GM12892 (cell line): ENCODE measurements at places on chromosomes 5 and 9.

DNA sequence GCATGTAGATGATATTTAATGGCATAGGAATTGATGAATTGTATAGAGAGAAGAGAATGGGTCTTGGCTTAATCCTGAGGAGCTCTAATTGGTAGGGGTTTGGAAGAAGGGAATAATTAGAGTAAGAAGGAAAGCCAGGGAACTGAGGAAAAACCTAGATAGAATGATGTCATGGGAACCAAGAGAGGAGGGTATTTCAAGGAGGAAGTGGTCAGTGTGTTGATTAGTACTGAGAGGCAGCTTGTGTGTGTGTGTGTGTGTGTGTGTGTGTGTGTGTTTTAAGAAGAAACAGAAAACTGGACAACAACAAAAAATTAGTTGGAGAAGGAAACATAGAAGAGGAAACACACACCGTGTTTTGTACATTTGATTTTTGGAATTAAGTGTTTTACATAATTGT lies 42.8 kb downstream of the MAST4 start:
- no peak for DNase-seq

GRCh38 chr9:125133403-125134329 lies 9.7 kb downstream of the SCAI start:
- DNase-seq = no peak

DNA sequence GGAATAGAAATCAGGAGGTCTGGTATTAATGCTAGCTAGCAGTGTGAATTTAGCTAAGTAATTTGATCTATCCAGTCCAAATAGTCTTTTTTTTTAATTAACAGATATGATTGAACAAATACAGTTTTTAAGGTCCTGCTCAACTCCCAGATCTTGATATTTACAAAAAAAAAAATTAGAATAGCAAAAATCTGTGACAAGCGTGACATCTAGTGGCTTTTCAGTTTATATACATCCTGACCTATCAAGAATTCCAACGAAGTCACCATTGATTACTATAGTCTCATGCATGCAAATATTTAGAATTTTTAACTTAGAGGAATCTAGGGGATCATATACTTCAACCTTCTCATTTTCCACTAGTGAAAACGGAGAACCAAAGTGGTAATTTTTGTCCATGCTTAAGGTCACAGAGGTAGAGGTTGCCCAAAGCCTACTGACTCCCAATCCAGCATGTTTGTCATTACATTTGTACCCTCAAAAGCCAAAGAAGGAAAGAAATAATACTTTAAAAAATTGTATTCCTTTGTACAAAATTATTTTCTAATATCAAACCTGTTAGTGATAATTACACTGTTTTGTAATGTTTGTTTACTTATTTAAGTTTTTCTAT lies 17.6 kb upstream of the TARS1 start:
- no peak for DNase-seq

DNA sequence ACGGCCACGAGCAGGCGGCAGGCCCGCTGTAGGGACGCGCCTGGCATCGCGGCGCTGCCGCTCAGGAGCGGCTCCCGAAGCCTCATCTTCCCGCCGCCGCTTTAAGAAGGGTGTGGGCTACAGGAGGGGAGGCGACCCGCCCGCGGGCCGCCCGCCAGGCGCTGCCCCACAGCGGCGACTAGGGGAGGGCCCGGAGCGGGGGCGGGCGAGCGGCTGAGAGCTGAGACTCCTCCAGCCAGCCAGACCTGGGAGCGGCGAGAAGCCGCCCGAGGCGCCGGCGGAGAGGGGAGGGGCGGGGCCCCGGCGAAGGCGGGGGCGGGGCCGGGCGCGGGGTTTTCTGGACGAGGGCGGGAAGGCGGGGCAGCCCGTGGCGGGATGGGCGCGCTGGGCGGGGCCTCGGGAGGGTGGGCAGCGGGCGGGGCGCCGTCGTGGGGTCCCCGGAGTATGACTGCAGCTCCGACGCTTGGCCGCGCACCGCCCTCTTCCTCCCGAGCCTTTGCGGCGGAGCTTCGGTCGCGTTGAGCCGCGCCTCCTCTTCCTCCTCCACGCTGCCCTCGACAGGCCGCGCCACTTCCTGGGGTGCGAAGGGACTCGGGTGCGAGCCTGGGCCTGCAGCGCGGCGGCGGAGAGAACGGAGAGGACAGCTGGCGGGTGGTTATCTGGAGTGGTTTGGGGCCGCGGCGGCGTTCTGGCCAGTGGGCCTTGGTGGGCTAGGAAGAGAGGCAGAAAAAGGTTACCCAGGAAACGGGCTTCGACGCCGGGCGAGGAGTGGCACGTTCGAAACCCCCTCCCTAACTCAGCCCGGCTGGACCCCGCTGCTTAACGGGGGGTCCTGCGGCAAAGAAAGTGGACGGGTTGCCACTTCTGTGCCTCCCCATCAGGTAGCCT lies at the start of gene B4GALT1:
TSS of gene B4GALT1 (minus strand) at position 253 of the 888 bp plus-strand sequence. CDS start at position 86, 167 bp downstream.
- DNase-seq = peak; percentile 84

- no peak for DNase-seq
These were observed 79.9 kb upstream of the NEURL1B start for GRCh38 chr5:172561151-172561550.

GRCh38 chr5:89397096-89397495 lies 514.1 kb upstream of the MEF2C start:
- no peak for DNase-seq

GRCh38 chr5:6873359-6873758 lies 160.1 kb downstream of the TENT4A start:
- no peak for DNase-seq

GRCh38 chr5:146426305-146426704 lies 20.8 kb upstream of the TCERG1 start:
- no peak for DNase-seq

DNA sequence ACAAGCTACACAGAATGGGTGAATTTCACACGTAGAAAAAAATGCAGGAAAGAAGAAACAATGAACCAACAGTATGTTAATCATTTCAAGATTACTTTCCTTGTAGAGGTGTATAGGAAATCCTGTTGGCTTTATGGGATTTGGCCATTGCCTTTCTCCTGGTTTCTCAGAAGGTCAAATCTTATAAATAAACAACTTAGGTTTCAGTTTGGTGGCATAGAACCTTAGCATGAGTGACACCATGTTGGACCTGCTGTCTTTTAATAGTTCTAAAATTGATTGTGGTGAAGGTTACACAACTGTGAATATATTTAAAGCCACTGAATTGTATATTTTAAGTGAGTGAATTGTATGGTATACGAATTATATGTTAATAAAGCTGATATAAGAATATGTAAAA lies 16.7 kb upstream of the NDFIP1 start:
- DNase-seq = no peak

DNA sequence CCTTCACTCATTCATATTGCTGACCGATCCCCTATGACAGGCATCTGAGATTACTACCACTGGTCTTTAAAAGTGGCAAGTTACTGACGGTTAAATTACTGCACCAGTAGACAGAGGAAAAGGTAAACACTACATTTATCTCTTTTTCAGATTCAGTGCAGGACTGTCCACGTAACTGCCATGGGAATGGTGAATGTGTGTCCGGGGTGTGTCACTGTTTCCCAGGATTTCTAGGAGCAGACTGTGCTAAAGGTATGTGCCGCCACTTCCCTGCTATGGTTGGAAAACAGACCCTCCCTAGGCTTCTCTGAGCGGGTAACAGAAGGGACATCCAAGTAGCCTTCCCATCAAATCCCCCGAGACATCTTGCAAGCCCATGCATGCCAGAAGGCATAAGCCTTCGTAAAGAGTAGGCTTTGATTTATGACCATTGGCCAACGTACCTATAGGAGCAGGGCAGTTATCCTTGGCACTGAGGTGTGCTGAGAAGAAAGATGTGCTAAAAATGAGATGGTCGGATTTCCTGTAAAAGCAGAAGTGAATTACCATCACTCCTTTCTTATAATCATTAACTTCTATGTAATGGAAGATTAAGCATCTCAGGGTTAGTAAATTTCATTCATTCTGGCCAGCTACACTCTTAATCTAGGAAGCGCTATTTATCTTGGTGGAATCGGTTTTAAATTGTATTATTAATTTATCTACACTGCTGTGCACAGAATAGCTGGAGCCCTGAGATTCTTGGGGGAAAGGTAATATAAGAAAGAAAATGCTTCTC lies 193.4 kb upstream of the WWC1 start:
- DNase-seq = no peak

DNA sequence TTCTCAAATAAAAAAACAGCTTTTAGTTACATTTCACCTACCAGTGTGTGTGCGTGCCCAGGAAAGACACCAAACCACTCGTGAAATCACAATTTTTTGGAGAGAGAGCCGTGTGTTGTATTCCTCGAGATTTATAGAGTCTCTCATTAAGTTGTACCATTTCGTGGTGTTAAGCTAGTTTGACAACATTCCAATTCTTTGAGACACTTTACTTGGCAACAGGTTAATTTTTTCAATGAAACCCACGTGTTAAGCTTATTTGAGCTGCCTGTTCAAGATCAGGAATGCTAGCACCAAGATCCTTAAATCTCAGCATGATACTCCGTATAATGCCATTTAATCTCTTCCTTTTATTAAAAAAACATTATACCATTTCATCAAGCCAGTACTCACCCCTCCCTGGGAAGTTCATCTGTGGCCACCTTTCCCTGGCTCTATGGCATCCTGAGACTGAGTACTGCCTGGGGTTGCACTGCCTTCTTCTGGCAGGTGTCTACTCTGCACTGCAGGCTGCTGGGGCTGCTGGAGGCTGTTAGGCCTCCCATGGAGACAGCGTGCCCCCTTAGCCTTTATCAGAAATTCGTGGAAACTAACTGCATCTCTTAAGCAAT lies 143.7 kb downstream of the ARHGAP26 start:
- no peak for DNase-seq

GRCh38 chr9:111274737-111275136 lies 55.3 kb downstream of the OR2K2 start:
- DNase-seq = no peak

DNA sequence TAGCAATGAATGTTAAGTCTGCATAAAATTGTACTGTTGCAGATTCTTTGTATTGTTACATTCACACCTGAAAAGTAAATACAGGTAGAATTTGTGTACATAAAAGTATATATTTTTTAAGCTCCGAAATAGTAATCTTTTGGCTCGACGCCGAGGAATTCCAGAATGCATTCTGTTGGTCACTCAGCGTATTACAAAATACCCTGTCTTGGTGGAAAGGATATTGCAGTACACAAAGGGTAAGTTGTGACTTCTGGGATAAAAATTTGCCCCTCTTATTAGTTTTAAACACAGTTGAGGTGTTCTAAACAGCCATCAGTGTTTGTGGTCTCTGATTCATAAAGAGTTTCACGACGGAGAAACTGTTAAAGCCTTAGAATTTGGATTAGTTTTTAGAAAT lies 257.6 kb downstream of the ARHGEF28 start:
- no peak for DNase-seq

DNA sequence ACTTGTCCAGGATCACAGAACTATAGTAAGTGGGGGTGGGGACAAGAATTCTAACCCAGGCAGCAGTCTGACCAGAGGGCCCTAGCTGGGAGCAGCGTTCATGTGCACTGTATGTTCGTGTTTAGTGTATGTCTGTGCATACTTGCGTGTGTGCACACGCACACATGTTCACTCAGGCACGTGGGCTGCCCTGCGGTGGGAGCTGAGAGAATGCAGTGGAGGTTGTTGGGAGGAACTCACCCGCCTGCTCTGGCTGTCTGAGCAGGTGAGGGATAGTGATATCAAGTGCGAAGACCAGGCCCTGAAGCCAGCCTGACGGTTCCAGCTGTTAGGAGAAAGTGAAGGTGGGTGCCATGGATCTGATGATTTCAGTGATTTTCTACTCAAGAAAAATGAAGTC lies 942 bp downstream of the DCANP1 start:
- no peak for DNase-seq

DNA sequence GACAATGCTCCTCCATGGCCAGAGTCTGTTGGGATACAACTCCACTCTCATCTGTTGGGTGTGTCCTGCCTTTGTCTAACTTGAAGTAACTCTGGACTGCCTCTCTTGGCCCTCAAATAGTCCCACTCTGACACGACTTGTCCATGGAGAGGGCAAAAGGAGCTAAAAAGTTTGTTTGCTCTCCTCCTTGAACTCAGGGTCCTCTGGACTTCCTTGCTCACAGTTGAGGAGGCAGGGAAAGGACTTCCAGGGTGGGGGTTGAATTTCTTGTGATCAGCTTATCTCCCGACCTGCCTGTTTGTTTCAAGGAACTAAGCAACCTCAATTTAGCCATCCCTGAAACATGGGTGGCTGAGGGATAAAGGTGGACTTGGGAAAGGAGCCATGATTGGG lies 11.7 kb downstream of the DNAJB5 start:
- no peak for DNase-seq

- no peak for DNase-seq
These were observed 89.4 kb downstream of the MACROH2A1 start for GRCh38 chr5:135309391-135310327.

DNA sequence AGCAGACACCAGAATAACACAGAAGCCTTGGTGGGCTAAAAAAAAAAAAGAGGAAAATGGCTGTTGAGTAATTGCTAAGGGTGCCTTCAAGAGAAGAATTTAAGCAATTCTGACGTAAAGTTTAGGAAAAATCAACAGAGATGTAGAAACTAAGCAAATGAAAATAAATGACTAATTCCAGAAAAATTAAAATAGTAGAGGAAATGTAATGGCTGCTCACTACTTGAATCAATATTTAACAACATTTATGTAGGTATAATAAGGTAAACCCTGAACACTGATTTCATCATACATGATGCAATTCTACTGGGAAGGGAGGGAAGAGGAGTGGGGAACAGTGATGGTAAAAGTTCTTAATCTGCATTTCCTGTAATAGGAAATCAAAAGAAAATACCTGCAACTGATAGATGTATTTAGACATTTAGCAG lies 41.4 kb downstream of the PUM3 start:
- DNase-seq = no peak

- DNase-seq = no peak
These were observed 40.1 kb downstream of the TMEM167A start for GRCh38 chr5:83036991-83037575.

DNA sequence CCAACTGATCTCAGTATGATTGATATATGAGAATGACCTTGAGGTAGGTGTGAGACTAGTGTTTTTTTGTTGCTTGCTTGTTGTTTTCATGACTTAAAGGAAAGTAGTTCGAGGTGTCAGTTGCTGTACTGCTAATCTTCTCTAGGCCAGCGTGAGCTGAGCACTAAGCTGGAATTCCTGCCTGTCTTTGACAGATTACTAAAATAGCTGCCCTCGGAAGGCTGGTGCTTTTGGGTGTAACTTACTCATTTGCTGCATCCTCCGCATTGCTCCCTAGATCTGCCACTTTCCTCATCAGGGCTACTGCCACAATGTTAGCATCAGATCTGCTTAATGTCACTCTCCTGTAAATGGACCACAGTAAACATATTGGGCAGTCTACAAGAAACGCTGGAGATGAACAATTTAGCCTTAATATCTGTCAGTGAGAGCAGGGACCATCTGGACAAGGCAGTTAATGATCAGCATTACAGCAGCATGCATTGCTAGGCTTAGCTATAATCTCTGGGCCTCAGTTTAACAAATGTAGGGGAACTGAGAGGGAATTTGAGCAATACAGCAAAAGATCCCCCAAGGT lies 106.6 kb upstream of the CDH6 start:
- no peak for DNase-seq

- no peak for DNase-seq
These were observed 111.0 kb upstream of the CPEB4 start for GRCh38 chr5:173777149-173777548.

- DNase-seq = no peak
These were observed 119.7 kb upstream of the ABCA1 start for GRCh38 chr9:105047742-105048041.

- DNase-seq = no peak
These were observed 178.2 kb downstream of the ROR2 start for GRCh38 chr9:91771864-91772263.

GRCh38 chr5:120413686-120414085 lies 50.4 kb upstream of the PRR16 start:
- DNase-seq = no peak
